ENCODE measurements at places on chromosomes 16 and 17. TPM values are rescaled to one million over a fixed set of nuclear protein-coding genes. Genes with fewer than 3 reads are reported as not detected.
A peak's percentile ranks its signal among the peaks of the same experiment; 100 is the strongest.

- peaks cover 2% of the 10 kb centered on the region for H3K36me3 ChIP-seq
- peaks cover 23% of the 10 kb centered on the region for H3K4me1 ChIP-seq
- no peaks in the 10 kb centered on the region for H3K27me3 ChIP-seq
- peak; percentile 6 for DNase-seq
- no peak overlapping the region for H3K4me3 ChIP-seq
- H3K27ac ChIP-seq = no peak overlapping the region
Measured at GRCh38 chr17:79955167-79955549, 80.5 kb downstream of the TBC1D16 start.

- no peaks in the 10 kb centered on the region for H3K27me3 ChIP-seq
- H3K36me3 ChIP-seq = no peaks in the 10 kb centered on the region
- no peak for DNase-seq
- H3K4me3 ChIP-seq = peak overlapping the region; percentile 66
- peaks cover 69% of the 10 kb centered on the region for H3K4me1 ChIP-seq
Measured at GRCh38 chr17:17724307-17725010, 43.2 kb downstream of the RAI1 start.

Gene NFAT5
- 13.9 TPM for total RNA-seq

GRCh38 chr17:82983510-82984248, 95.7 kb upstream of the METRNL start:
- DNase-seq = no peak
- no peaks in the 10 kb centered on the region for H3K4me1 ChIP-seq
- no peaks in the 10 kb centered on the region for H3K27me3 ChIP-seq

Gene OTOP3
- not detected for total RNA-seq

DNA sequence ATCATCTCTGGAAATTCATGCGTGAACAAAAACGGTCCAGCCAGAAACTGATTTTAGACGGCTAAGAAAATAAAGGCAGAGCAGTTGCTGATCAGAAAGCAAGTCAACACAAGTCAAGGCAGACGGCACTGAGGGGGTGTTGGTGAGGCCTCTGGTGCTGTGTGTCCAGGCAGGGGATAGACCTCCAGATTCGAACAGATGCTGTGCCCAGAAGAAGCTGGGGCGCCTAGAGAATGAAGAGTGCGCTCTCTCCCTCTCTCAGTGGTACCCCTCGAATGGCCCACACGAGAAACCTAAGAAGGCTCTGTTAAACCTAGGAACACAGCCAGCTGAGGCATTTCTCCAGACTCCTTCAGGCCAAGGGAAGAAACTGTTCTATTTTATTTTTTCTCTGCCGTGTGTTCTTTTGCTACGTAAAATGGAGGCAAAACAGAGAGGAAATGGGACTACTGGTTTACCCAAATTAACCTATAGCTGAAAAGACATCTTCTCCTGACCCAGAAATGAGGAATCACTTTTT, 178.3 kb downstream of the PMP22 start:
- H3K4me1 ChIP-seq = peaks cover 24% of the 10 kb centered on the region
- no peak for DNase-seq
- no peaks in the 10 kb centered on the region for H3K27me3 ChIP-seq
- H3K4me3 ChIP-seq = no peak overlapping the region
- peak overlapping the region; percentile 84 for H3K27ac ChIP-seq

GRCh38 chr17:3935825-3936355, 19.6 kb upstream of the P2RX1 start:
- H3K4me3 ChIP-seq = no peak overlapping the region
- H3K27ac ChIP-seq = no peak overlapping the region
- peaks cover 12% of the 10 kb centered on the region for H3K36me3 ChIP-seq
- no peak for DNase-seq

Gene YBX2
- 0.77 TPM for total RNA-seq

GRCh38 chr17:81834831-81835267, at the start of gene PPP1R27:
TSS of gene PPP1R27 (minus strand) at chr17:81835050. CDS start at chr17:81834953, 97 bp downstream.
- H3K4me1 ChIP-seq = peaks cover 41% of the 10 kb centered on the region
- peak within 1 kb of the TSS; percentile 88 for H3K27ac ChIP-seq
- DNase-seq = no peak

Gene CDRT4
- total RNA-seq = 1.4 TPM

DNA sequence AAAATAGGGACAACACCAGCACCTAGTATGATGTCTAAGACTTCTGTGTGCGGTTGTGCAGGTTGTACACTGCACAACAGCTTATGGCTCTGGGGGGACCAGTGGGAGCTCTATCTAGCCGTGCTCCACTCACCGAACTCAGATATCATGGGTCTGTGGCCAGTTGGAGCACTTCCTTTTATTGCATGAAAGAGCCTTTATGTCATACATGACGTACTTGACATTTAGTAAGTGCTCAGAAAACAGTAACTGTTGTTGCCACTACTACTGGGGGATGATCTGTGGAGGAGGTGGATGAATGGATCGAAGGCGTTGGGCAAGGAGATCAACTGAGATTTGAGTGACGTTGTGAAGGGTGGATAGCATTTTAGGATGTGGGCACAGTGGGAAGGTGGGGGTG, 368.8 kb downstream of the SNX29 start:
- H3K4me1 ChIP-seq = peaks cover 10% of the 10 kb centered on the region
- no peak overlapping the region for H3K27ac ChIP-seq
- DNase-seq = no peak

DNA sequence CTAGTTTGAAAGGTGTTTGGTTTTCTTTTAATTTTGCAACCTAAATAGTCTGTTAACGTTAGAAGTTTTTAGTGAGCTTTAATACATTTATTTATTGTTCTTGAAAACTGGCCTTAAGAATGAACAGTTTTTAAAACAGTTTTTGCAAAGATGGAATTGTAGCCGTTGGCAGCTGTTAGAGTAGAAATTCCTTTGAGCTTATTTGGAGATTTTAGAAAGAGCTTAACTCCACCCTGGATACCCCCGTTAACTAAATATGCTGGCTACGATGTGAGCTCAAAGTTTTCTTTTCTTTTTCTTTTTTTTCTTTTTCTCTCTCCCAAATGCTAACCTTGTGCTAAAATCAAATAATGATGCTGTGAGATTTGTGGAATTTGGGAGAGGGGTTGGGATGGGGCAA, 75.2 kb downstream of the COX10 start:
- peaks cover 33% of the 10 kb centered on the region for H3K4me1 ChIP-seq
- no peaks in the 10 kb centered on the region for H3K27me3 ChIP-seq
- DNase-seq = no peak
- no peak overlapping the region for H3K4me3 ChIP-seq
- no peaks in the 10 kb centered on the region for H3K36me3 ChIP-seq
- no peak overlapping the region for H3K27ac ChIP-seq

DNA sequence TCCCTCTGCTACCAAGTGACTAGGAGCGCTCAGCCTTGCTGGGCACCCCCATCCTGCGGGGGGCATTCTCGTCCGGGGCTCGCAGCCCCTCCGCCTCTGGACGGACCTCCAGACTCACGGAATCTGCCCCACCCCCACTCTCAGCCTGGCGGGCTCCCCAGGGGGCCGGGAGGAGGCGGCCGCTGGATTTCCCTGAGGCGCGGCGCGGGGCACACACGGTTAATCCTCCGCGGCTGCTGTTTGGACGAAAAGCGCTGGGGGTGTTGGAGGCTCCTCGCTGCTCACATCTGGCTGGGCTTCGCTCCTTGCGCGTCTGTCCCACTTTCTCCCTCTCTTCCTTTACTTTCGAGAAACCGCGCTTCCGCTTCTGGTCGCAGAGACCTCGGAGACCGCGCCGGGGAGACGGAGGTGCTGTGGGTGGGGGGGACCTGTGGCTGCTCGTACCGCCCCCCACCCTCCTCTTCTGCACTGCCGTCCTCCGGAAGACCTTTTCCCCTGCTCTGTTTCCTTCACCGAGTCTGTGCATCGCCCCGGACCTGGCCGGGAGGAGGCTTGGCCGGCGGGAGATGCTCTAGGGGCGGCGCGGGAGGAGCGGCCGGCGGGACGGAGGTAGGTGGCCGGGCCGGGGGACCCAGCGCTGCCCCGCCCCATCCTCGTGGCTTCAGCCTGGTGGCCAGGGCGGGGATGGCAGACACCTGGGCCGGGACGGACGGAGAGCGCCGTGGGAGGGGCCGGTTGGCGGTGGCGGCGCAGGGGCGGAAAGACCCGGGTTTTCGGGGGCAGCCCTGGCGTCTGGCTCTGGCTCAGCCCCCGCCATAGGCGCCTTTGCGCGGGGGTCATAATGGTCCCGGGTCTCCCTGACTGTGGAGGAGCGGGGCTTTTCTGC, at the start of gene C1QTNF1:
C1QTNF1 (plus strand) TSS at position 284 of the 886 bp plus-strand sequence. CDS start 19,800 bp downstream, outside the sequence.
- H3K4me1 ChIP-seq = peaks cover 97% of the 10 kb centered on the region
- no peaks in the 10 kb centered on the region for H3K36me3 ChIP-seq
- H3K27me3 ChIP-seq = no peaks in the 10 kb centered on the region
- H3K27ac ChIP-seq = peak within 1 kb of the TSS; percentile 95
- peak; percentile 69 for DNase-seq

- H3K27me3 ChIP-seq = no peaks in the 10 kb centered on the region
- H3K27ac ChIP-seq = no peak overlapping the region
- H3K4me1 ChIP-seq = peaks cover 57% of the 10 kb centered on the region
- H3K4me3 ChIP-seq = no peak overlapping the region
- no peak for DNase-seq
Measured at GRCh38 chr16:89402962-89403361, 87.4 kb downstream of the ANKRD11 start.

Gene MSLN
- 0.91 TPM for total RNA-seq

DNA sequence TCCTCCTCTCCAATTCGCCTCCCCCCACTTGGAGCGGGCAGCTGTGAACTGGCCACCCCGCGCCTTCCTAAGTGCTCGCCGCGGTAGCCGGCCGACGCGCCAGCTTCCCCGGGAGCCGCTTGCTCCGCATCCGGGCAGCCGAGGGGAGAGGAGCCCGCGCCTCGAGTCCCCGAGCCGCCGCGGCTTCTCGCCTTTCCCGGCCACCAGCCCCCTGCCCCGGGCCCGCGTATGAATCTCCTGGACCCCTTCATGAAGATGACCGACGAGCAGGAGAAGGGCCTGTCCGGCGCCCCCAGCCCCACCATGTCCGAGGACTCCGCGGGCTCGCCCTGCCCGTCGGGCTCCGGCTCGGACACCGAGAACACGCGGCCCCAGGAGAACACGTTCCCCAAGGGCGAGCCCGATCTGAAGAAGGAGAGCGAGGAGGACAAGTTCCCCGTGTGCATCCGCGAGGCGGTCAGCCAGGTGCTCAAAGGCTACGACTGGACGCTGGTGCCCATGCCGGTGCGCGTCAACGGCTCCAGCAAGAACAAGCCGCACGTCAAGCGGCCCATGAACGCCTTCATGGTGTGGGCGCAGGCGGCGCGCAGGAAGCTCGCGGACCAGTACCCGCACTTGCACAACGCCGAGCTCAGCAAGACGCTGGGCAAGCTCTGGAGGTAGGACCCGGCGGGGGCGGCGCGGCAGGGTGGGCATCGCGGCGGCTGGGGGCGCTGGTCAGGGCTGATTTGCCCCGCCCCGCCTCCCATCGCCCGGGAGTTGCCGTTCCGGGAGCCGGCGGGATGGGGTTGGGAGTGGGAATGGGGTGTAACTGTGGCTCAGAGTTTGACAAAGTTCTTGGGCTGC, 567 bp downstream of the SOX9 start:
- peaks cover 84% of the 10 kb centered on the region for H3K4me1 ChIP-seq
- H3K4me3 ChIP-seq = peak overlapping the region; percentile 81
- peaks cover 90% of the 10 kb centered on the region for H3K27me3 ChIP-seq
- DNase-seq = peak; percentile 36

GRCh38 chr17:74601944-74602572, 10.0 kb upstream of the CD300LD start:
- no peaks in the 10 kb centered on the region for H3K36me3 ChIP-seq
- no peak overlapping the region for H3K27ac ChIP-seq
- H3K4me3 ChIP-seq = no peak overlapping the region
- peaks cover 75% of the 10 kb centered on the region for H3K27me3 ChIP-seq
- DNase-seq = no peak

DNA sequence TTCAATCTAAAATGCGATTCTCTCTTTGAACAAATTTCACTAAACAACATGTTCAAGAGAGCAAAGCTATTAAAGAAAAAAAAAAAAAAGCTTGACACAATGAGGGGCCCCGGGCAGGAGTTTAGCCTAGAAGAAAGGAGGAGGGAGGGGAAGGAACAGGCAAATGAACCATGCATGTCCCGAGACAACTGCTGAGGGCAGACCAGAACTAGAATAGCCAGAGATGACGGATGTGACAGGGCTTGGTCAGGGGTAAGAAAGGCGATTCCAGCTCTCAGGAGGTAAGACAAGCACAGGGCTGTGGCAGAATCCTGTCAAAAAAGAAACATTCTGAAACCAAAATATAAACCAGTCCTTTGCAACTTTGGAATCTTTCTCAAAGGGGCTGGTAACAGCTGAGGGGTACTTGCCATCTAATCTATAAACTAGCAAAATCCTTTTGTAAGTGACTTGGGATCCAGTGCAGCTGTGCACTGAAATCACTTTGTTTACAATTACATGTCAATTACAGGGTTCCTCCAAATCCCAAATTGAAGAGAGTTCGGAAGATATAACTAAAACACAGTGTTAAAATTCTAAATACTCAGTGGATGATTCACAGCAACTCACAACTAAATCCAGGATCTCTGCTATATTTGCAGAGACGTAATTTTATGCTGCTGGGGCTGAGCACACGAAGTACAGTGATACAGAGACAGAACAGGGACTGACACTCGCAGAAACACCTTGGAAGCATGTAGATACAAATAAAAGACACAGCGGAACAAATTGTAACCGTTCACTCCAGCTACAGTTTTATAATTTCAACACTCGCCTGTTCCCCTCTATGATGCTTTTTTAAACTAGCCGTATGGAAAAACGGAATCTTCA, 567.4 kb upstream of the ZFHX3 start:
- no peak for DNase-seq
- no peaks in the 10 kb centered on the region for H3K4me1 ChIP-seq
- peaks cover 20% of the 10 kb centered on the region for H3K27me3 ChIP-seq
- H3K4me3 ChIP-seq = no peak overlapping the region
- no peak overlapping the region for H3K27ac ChIP-seq

DNA sequence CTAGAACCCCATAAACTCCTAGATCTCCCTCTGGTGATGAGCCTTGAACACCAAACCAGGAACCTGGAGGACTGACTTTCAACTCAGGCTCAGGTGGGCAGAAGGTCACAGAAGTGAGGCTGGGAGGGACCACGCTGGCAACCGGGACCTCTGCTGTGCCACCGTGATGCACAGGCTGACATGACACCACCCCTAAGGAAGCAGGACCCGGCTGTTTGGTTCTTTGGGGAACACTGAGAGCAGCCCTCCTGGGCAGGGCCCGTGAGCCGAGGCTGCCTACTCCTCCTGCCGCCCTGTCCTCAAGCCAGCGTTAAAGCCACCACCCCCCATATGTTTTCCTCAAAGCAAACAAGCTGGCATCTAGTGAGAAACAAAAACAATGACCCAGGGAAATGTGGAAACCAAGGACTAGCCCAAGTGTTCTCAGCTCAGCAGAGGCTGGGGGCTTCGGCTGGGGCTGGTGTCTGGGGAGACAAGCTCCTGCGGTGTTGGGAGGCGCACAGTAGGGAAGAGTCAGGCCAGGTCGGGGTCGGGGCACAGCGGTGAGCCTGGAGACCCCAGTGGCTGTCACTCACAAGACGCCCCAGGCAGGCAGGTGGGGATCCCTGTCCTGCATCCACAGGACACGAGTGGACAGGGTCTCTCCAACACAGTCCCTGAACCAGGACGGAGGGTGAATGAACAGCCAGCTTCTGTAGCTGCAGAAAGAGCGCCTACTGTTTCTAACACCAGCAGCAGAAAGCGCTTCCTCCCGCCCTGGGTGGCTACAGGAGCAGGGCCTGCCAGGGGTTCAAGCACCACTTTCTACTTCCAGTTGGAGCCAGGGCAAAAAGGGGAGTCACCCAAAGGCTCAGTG, 1.7 kb downstream of the SMIM5 start:
- H3K27me3 ChIP-seq = no peaks in the 10 kb centered on the region
- peak overlapping the region; percentile 92 for H3K27ac ChIP-seq
- peak overlapping the region; percentile 64 for H3K4me3 ChIP-seq
- DNase-seq = no peak
- H3K4me1 ChIP-seq = peaks cover 75% of the 10 kb centered on the region
- peaks cover under 1% of the 10 kb centered on the region for H3K36me3 ChIP-seq

Data from left ventricle myocardium inferior (tissue), 1 donor.